ENCODE measurements at places on chromosomes 1 and 21.

DNA sequence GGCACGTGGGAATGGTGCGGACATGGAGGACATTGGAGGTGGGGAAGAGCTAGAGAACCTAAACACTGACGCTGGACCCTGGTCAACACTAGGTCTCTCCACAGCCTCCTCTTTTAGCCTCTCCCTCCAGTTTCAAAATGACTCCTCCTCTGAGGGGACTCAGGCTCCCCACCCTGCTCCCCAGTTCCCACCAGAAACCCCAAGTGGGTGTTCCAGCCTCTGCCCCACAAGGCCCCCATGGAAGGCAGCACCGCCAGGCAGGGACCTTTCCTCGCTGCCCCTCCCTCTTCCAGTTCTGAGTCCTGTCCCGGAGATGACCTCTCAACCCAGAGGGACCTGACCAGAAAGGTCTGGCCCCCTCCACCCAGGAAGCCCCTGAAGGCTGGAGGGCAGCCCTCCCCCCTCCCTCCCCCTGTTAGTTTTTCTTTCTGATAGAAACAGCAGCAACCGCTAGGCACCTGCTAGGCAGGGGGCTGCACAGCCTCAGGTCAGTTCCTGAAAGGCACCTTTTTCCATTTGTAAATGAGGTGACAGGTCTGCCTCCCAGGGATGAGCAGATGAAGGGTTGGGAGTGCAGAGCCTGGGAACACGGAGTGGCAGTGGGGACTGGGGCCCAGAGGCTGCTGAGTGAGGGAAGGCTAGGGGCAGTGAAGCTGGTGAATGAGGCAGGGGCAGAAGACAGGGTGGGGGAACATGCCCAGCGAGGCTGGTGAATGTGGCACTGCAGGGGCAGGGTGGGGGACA lies 9.3 kb upstream of the ITGB2 start:
- no peak for DNase-seq

- no peak for DNase-seq
Measured at GRCh38 chr21:19011451-19011850, 607.9 kb upstream of the TMPRSS15 start.

DNA sequence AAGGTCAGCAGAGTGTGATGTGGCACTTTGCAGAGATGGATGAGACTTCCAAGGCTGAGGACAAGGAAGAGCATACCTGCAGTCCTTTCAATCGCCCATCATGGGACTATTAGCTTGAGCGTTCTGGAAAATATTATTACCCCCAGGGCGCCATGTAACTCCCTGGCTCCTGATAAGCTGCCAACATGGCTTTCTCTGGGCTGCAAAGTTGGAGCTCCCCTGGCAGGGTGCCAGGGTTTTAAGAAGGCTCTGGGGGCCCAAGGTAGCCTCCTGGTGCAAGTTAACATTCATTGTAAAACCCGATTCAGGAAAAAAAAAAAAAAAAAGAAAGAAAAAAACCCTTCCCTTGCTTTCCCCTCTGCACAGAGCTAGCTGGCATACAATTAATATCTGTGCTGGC lies 196.7 kb downstream of the PBX1 start:
- no peak for DNase-seq

GRCh38 chr1:156281693-156282478 lies 739 bp downstream of the SMG5 start:
- no peak for DNase-seq

DNA sequence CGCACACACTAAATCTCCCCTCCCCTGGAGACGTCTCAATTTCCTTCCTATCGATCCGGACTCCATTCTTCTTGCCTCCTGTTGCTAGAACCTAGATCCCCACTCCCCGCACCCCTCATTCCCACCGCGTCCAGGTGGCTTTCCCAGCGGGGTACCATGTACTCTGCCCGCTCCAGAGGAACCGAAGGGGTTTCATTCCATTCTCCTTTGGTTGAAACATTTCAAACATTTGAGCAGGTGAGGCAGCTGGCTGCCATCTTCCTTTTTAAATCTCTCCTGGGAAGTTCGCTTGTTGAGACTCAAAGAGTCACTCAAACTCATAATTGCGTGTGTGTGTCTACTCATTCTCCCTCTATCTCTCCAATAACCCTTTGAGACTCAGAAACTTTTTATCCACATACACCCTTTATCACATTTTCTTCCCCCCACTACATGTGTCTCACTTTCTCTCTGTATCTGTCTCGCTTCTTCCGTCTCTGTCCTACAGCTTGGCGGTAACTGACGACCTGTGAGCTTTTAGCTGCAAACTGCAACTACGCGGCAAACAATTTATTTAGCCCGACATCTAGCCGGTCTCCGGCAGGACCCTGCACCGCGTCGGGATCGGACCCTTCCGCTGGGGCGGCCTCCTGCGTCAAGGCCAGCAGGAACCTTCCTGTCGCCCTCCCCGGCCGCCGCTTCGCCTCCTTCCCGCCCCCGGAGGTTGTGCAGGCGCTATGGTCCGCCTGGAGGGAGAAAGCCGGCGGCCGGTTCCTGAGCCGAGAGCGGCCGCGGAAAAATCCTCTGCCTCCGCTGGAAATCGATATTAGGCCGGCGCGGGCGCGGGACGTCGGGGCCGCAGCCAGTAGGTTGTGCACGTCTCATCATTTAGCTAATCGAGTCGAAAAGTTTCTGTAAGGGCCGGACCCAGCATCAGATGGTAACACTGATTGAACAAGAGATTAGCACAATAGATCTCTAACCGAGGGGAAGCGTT lies 3.0 kb upstream of the FOXD3 start:
- DNase-seq: no peak

GRCh38 chr1:163922743-163923201 lies 601.0 kb downstream of the NUF2 start:
- no peak for DNase-seq

DNA sequence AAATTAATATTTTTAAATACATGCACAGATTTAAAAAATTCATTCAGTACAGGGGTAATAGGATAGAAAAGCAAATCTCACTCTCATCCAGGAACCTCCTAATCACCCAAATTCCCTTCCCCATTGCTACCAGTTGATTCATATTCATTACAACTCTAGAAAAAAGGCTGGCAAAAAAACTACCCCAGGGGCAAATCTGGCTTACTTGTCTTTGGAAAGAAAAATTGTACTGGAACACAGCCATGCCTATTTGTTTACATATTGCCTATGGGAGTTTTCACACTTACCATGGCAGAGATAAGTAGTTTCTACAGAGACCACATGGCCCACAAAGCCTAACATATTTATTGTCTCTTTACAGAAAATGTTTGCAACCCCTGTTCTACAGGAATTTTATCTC lies 8.9 kb upstream of the RBM34 start:
- no peak for DNase-seq

DNA sequence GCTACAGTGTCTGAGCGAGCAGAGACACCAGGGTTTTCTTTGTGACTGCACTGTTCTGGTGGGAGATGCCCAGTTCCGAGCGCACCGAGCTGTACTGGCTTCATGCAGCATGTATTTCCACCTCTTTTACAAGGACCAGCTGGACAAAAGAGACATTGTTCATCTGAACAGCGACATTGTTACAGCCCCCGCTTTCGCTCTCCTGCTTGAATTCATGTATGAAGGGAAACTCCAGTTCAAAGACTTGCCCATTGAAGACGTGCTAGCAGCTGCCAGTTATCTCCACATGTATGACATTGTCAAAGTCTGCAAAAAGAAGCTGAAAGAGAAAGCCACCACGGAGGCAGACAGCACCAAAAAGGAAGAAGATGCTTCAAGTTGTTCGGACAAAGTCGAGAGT lies 2.7 kb downstream of the ZBTB18 start:
- no peak for DNase-seq

GRCh38 chr1:240306673-240307072 lies 215.0 kb downstream of the FMN2 start:
- no peak for DNase-seq
